Activated CD8-positive, alpha-beta memory T cell treated with anti-CD3 and anti-CD28 coated beads for 24 hours (primary cell): ENCODE measurements at places on chromosomes 5 and 9.

- no peak for DNase-seq
These were observed 12.9 kb upstream of the ACTBL2 start for GRCh38 chr5:57495285-57496086.

- peak; percentile 88 for DNase-seq
These were observed 6.8 kb downstream of the MRPL36 start for GRCh38 chr5:1792842-1793266.

DNA sequence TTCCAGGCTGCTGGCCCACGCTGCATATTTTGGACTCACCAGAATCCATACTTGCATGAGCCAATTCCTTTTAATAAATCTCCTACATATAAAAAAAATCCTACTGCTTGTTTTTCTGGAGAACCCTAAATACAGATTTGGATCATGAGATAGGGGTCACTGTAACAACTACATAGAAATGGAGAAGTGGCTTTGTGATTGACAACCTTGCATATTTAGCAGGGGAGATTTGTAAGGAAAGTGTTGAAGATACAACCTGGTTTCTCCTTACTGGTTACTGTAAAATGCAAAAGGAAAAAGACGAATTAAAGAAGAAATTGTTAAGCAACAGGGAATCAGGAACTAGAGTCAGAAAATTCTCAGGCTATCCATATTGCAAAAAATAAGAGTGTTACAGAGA lies 74.8 kb downstream of the HABP4 start:
- DNase-seq, result no peak

- DNase-seq, result no peak
These were observed 89.2 kb upstream of the IRX4 start for GRCh38 chr5:1971944-1972343.

GRCh38 chr9:27712806-27713205 lies 139.5 kb upstream of the C9orf72 start:
- DNase-seq, result no peak

GRCh38 chr5:142661957-142662356 lies 23.9 kb downstream of the FGF1 start:
- no peak for DNase-seq

GRCh38 chr5:28214292-28214691 lies 1175.9 kb upstream of the CDH9 start:
- DNase-seq, result no peak

GRCh38 chr5:134503937-134504437 lies 21.5 kb upstream of the JADE2 start:
- no peak for DNase-seq

DNA sequence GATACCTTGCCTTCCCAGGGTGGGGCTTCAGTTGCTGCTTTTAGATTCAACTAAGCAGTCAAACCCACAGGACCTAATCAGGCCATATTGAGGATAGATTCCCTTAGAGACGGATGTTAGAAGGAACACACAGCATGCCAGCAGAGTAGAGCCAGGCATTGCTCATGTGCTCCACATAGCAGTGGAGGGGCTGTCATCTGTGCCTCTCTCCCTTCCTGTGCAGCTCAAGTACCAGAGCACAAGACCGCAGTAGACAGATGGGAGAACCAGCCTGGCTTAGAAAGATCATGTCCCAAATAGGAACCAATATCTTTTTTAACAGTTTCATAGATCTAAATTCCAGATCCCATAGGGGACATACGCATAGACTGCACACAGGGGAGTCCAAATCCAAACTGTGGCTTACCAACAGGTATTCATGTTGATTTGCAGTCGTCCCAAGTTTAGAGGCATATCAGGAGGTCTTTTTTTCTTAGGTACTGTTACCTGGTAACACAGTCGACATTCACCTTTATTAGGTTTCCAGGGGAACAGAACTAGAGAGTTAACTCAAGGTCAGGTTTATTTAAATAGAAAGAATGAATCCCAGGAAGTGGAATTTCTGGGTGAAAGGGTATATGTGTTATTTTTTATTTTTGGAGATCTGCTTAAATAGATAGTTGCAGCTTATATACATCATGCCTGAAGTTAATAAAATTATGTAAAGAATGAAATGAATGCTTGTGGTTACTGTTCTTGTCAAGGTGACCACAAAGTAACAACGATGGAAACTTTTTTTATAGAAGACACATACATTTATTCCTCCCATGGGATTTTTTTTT lies 43.5 kb upstream of the PCAT7 start:
- no peak for DNase-seq

DNA sequence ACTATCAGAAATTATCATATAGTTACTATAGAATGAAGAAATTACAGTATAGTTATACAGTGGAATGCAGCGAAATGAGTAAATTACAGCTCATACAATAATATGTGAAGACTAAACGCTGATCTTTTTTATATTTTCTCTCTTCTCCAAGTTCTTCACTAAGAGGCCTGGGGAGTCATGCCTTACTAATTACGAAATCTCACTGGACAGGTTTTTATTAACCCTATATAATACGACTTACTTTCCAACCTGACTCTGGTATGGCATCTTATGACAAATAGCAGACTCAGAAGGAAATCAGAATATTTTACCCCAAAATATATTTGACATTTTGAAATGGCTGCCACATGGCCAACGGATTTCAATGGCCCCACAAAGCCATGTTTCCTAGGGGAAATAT lies 9.1 kb downstream of the CARNMT1 start:
- no peak for DNase-seq

GRCh38 chr5:66213533-66213932 lies 69.4 kb downstream of the SREK1 start:
- no peak for DNase-seq

DNA sequence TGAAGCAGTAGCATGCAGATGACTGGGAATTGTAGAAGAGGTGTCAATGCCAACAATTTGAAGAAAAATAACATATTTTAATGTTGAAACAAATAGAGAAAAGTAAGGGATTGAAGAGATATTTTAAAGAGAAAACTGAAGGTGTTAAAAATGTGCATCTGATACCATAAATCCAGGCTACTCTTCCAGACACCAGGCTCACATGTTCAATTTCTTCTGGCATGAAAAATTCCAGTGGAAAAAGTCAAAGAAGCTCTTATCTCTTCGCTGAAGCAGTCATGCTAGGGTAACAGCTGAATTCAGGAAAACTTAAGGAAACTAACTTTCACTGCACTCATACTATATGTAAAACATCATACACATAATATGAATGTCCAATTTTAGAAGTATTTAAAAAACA lies 335.0 kb downstream of the PDE4D start:
- DNase-seq, result no peak

DNA sequence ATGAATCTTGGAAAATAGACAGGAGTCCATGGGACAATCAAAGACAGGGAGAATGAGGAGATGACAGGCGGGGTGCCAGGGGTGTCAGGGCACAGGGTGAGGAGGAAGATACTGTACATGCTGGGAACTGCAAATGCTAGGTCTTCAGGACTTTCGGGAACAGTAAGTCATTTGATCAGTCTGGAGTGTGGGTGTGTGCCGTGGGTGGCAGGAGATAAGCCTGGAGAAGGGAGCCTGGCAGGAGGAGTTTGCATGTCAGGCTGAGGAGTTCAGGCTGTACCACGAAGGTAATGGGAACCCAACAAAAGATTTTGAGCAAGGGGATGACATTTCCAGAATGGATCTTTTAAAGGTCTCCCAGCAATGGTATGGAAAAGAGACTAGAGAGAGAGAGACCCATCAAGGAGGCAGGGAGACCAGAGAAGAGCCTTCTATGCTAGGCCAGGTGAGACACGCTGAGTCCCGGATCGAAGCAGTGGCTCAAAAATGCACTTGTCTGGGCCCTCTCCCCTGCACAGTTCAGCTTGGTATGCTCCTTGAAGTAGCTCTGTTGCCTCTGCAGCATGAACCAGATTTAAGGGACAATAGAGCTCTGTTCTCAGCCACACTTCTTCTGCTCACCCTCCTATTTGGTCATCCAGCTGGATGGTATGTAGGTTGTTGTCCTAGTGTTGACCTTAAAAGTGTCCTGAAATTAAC lies 77.0 kb upstream of the FER start:
- no peak for DNase-seq

GRCh38 chr9:127863191-127863621 lies 8.7 kb upstream of the ENG start:
- no peak for DNase-seq

DNA sequence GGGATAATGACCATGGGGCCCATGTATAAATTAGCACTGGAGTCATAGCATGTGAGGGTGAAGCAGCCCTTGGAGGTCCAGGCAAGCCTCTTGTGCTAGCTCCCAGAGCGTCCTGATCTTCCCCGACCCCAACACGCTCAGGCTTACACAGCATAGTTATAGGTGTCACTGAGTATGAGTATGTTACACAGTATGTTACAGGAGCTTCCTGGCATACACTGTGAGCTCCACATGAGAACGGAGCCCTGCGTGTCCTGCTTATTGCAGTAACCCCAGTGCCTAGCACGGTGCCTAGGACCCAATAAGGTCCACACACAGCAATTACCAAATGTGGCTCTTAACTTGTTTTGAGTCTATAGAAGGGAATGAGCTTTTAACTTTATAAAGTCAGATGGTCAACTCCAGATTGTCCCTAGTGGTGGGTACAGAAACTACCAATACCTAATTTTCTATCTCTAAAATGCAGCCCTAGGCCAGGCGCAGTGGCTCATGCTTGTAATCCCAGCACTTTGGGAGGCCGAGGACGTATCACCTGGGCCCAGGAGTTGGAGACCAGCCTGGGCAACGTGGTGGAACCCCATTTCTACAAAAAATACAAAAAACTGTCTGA lies 64.1 kb downstream of the PLAC8L1 start:
- no peak for DNase-seq

- no peak for DNase-seq
These were observed 16.6 kb downstream of the ZNF608 start for GRCh38 chr5:124729720-124730359.

- DNase-seq, result no peak
These were observed 27.1 kb downstream of the ERAP1 start for GRCh38 chr5:96780626-96781025.

- DNase-seq, result no peak
These were observed 145.2 kb downstream of the SLC25A46 start for GRCh38 chr5:110884005-110884404.

DNA sequence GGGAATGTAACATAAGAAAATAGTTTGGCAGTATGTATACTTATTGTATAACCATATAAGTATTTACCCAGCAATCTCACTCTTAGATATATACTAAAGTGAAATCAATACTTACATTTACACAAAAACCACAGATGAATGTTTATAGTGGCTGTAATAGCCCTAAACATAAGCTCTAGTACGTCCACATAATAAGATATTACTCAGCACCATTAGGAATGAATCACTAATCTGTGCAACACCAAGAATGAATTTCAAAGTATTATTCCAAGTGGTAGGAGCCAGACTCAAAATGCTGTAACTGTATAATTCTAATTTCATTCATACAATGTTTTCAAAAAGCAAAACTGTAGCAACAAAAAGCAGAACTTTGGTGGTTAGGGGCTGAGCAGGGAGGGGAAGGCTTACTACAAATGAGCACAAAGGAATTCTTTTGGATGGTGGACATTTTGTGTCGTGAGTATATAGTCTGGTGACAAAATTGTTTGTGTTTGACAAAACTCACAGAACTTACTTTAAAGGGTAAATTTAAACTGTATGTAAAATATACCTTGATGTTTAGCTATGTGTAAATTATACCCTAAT lies 11.9 kb upstream of the C5orf46 start:
- no peak for DNase-seq

GRCh38 chr5:65876496-65876895 lies 49.9 kb upstream of the ERBIN start:
- no peak for DNase-seq
